Activated naive CD4-positive, alpha-beta T cell treated with anti-CD3 and anti-CD28 coated beads, Interleukin-2, amount 50 U/mL, for 16 hours (primary cell): ENCODE measurements at places on chromosomes 13 and 19.

DNA sequence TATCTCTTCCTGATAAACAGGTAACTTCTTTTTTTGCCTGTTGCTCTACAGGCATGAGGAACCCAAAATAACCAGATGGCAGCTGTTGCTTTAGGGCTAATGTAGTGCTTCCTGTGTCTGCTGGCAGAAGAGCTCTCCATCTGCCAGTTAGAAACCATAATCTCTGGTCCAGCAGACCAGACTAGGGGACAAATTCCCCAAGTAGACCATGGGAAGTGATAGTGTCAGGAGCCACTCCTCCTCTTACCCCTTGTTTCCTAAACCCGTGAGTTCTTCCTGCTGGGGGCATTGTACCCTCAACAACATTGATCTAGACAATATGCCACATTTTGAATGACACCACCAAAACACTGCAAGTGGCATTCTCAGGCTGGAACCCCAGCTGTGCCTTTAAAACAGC, 135.9 kb downstream of the DLEU7 start:
- no peak for DNase-seq

GRCh38 chr13:49298903-49299605, 51.3 kb downstream of the CDADC1 start:
- DNase-seq, result no peak

DNA sequence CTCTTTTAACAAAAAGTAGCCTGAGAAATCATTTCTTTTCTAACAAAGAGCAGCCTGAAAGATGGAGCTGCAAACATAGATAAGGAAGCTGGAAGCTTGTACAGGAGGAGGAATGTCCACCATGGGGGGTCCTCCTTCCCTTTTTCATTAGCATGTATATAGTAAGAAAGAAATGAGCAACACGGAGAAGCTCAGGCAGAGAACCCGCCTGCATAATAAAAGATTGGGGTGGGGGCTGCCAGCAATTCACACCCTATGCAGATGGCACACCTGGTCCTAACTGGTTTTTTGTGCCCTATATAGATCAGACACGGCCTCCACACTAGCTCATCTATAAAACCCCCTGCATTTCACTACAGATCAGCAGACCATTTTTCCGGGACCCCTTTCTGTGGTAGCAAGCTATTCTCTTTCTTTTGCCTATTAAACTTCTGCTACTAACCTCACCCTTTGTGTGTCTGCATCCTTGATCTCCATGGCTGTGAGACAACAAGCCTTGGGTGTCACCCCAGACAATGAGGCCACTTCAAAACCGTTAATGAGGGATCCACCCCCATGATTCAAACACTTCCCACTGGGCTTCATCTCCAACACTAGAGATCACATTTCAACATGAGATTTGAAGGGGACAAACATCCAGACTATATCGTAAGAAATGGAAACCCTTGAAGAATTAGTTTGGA, 167.5 kb upstream of the FREM2 start:
- no peak for DNase-seq

GRCh38 chr19:13983213-13983889, 22.8 kb downstream of the RFX1 start:
- DNase-seq, result peak; percentile 42

GRCh38 chr13:62356977-62357376, 941.3 kb upstream of the PCDH20 start:
- DNase-seq, result no peak

GRCh38 chr13:48493851-48494250, 39.0 kb downstream of the RCBTB2 start:
- no peak for DNase-seq

DNA sequence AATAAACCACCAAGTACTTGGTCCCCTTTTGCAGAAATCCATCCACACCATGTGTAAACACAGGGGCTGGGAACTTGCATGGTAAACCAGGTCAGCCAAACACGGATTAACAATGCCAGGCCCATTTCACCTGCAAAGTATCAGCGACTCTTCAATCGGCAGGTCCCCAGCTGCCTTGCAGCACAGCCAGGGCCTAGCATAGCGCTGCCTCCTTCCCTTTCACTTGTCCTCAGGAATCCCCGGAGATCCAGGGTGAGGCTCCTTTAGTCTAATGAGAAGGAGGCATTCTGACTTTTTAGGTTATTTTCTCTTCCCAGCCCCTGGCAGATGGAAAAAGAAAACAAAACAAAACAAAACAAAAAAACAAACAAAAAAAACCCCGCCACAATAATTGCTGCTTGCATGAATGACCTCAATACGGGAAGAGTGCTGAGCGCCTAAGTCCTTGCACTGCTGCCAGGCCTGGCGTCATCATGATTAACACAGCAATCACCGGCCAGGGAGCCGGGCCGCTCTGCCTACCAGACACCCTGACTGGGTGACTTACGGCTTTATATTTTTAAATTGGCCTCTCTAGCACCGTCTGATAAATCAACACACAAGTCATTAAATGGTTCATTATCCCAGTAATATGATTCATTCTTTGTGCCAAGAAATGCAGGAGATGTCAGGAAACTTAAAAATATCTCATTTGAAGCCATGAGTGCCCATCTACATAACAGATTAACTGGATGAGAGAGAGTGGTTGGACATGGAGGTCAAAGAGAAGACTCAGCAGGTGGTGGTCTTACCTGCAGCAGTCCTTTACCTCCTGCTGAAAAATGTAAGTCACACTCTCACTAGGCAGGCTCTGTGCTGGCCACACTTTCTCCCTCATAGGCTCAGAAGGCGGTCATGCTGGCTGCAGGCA, 692.7 kb downstream of the UQCRFS1 start:
- no peak for DNase-seq

GRCh38 chr13:46831588-46832194, 34.7 kb upstream of the ESD start:
- DNase-seq, result no peak

- DNase-seq, result no peak
Measured at GRCh38 chr13:99267927-99268326, 9.7 kb upstream of the GPR18 start.

DNA sequence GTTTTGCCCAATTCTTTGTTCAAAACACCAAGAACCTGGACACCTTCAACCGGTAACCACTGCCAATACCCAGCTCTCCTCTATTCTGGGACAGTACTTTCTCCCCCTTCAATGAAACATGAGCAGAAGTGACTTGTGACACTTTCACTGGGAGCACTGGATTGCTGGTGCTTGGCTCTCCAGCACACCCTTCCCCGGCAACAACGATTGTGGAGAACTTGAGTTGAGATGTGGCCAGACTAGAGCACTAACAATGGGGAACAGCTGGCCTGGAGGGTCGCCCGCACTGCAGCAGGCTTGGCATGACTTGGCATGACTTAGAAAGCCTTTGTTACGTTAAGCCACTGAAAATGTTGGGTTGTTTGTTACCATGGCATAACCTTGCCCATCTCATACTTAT, 7.5 kb upstream of the B3GLCT start:
- DNase-seq, result no peak

DNA sequence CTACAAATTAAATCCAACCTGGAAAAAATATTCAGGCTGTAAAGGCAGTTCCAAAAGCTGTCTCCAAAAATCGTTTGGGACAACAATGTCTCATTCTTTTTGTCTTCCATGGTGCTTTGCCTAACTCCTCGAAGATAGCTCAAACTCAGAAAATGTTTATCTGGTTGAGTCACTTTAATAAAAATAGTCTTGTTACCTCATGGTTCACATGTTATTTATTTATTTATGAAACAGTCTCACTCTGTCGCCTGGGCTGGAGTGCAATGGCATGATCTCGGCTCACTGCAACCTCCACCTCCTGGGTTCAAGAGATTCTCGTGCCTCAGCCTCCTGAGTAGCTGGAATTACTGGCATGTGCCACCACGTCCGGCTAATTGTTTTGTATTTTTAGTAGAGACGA, 4.9 kb upstream of the BRD4 start:
- no peak for DNase-seq
